NCI-H1436 treated with DMSO at 0.1 percent for 48 hours (cell line): ENCODE measurements at places on chromosomes 3 and 15.

GRCh38 chr3:143830786-143831185, 17.5 kb downstream of the SLC9A9 start:
- DNase-seq, result no peak

DNA sequence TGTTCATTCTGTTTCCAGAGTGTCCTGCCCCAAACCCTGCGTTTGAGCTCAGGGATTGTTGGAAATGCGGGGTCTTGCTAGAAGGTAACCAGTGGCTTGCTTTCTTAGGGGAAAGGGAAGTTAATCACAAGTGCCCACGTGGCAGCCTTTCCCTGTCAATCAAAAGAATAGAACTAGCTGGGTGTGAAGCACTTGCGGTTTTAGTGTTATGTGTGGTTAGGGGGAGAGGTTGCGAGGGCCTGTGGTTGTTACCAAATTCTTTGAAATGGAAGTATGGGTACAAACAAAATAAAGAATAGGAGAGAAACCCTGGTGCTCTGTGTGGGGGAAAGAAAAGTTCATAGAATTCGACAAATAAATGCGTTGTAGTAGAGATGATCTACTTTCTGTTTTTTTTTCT, 67.6 kb downstream of the FNDC3B start:
- no peak for DNase-seq

DNA sequence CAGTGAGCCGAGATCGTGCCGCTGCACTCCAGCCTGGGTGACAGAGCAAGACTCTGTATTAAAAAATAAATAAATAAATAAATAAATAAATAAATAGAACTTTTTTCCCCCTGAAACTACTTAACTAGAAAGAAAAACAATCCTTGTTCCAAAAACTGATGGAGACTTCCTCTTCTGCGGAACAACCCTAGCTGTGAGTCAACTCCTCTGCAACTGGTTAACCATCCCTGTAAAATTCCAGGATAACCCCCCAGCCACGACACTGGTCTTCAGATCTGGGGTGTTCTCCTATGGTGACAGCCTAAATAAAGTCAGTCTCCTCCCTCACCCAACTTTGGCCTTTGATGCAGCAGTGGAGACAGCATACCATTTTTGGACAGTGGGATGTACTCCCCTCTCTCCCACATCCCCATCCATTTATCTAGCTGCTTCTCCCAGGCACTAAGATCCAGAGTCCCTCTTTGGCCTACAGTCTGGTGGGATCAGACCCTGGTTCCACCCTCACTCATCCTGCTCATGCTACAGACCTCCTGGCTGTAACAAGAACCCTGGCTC, 352.6 kb downstream of the OCA2 start:
- DNase-seq, result no peak

DNA sequence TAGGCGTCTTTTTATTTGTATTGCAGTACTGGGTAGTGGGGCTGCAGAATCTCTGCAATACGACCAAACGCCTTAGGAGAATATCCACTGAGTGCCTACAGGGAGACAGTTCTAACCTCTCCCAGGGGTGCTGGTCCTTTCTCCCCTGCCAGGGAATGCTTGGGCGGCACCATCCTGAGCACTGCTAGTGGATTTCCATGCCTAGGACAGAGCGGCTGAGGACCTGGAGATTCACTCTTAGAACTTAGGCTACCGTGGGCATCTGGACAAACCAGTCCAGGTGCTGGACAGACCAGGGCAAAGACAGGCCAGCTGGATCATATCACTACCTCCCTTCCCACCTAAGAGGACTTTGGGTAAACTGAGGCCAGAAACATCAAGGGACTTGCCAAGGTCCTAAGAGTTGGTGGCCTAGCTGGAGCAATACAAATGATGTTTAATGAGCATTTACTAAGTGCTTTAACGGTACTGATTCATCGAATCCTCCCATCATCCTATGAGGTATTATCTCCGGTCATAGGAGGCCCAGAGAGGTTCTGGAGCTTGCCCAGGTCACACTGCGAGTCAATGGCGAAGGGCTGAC, 902 bp downstream of the TMEM44 start:
- DNase-seq, result no peak

- DNase-seq, result no peak
Observed at GRCh38 chr15:78993931-78994530, 49.2 kb upstream of the CTSH start.

DNA sequence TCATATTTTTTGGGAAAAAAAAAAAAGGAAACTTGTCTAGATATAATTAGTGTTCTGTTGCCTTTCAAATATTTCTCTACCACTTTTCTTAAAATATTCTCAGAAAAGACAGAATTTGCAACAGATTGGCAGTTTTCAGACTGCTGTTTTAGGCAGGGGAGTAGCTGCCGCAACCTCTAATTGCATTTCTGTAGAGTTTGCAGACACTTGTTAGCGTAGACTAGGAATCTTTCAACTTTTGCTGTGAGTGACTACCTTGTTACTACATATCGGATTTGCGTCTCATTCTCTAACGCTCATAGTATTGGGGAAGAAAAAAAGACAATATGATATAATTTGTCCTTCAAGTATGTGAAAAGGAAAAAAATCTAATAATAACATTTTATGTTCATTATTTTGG, 10.7 kb downstream of the TGFBR2 start:
- DNase-seq, result no peak

DNA sequence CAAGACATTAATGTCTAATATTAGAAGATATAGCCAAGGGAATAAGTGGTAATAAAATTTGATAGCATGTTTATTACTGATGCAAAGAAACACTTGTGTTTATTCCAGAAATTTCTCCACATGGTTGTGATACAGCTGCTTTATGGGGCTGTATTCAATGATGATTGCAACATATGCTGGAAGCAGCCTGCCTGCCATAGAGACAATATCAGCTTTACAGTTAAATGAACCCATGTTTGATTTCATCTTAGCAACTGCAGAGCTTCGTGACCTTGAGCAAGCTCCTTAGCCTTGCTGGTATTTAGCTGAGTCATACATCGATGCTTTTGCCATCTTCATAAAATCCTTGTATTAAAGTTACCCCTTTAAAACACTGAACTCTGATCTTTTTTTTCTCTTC, 168.1 kb upstream of the STAC start:
- DNase-seq, result no peak

- DNase-seq, result no peak
Observed at GRCh38 chr3:34919025-34919424, 720.3 kb upstream of the ARPP21 start.

- DNase-seq, result no peak
Observed at GRCh38 chr15:69498987-69499386, 46.4 kb downstream of the RPLP1 start.
